ENCODE measurements at places on chromosomes 13 and 19.

- DNase-seq = no peak
These were observed 185.2 kb upstream of the IRS2 start for GRCh38 chr13:109971456-109972090.

GRCh38 chr13:113756441-113757097 is 2.5 kb upstream of the TMEM255B start:
- DNase-seq = no peak

- DNase-seq = no peak
These were observed 1697.7 kb downstream of the EFNB2 start for GRCh38 chr13:104837756-104838155.

- no peak for DNase-seq
These were observed 21.6 kb upstream of the BRD4 start for GRCh38 chr19:15353908-15354307.

DNA sequence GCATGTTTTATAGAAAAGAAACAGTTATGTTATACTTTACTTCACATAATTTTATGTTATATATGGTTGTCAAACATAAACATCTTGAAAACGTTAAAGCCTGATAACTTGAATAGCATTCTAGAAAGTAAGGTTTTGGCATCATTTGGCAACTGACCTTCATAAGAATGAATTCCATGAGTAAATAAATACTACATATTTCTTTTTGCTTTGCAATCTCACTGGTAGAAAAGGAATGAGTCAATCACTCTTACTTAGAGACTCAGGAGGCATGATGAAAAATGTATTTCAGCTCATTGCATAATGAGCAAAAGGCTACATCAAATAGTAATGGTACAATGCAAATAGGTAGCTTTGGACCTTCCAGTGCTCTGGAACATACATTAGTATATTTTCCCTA is 1381.9 kb downstream of the EFNB2 start:
- DNase-seq = no peak

- no peak for DNase-seq
These were observed 550.8 kb upstream of the SLITRK1 start for GRCh38 chr13:84433024-84433423.

- no peak for DNase-seq
These were observed 52.0 kb upstream of the ARGLU1 start for GRCh38 chr13:106619688-106620555.

GRCh38 chr19:1237754-1238368 is at the start of gene CBARP:
Gene CBARP (minus strand): TSS chr19:1238005. CDS start chr19:1236100, 1,905 bp downstream.
- no peak for DNase-seq

DNA sequence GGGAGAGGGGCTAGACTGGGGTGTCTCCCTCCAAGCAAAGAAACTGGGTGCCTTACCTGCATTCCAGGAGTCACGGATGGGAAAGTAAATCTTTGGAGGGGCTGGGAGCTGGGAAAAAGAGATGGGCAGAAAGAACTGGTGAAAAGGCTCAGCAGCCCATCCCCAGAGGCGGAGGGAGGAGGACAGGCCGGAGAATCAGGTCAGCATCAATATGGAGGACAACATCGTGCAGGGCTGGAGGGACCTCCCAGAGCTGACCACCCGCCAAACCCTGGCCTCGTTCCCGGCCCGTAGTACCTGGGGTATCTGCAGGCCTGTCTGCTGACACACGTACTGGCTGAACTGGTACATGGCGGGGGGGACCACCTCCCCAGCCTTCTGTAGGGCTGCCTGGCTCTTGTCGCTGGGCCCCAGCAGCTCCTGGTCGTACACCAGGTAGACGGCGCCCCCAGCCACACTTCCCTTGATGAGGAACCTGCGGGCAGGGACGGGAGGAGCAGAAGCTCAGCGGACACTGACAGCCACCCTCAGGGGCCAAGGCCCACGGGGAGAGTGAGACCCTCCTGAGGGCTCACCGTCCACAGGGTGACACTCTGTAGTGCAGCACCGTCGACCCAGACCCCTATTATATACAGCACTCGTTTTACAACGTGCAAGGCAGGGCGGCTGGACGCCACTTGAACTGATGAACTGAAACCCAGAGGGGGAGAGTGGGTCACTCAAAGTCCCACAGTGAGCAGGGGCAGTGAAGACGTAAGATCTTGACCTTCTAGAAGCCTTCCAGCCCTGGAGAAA is 830 bp downstream of the MICOS13 start:
- no peak for DNase-seq

- no peak for DNase-seq
These were observed 57.2 kb upstream of the KLF12 start for GRCh38 chr13:74191410-74191809.

GRCh38 chr13:59398127-59398526 is 765.6 kb downstream of the DIAPH3 start:
- no peak for DNase-seq

DNA sequence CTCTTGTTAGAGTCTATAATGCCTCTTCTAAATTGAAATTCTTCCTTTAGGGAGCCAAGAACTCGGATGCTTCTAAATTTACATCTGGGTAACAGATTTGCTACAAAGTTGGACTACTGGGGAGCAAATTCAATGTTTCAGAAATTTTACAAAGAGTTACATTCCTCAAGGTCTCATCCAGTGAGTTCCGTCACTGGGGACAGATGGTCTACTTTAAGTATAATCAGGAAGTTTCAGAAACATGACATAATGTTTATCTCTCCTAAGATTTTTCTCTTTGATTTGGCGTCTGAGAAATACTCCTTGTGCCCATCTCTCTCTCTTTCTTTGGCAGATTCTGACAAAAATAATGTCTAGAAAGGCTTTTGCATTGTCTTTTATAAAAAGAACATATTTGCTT is 81.5 kb upstream of the MBNL2 start:
- no peak for DNase-seq

DNA sequence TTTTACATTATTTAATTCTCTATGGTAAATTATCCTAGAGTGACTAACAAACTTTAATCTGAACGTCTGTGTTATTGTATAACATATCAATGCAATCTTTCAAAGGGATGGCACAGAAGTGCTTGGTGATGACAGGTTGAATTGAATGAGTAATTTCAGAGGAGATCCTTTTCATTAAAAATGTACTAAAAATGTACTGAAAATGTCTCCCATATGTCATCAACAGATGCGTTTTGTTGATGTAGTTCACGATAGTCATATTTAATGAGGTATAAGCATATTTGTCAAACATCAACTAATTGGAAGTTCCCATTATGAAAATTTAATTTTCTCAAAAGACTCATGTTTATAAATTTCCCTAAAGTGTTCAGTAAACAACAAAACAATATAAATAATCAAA is 1434.7 kb upstream of the PCDH20 start:
- DNase-seq = no peak

DNA sequence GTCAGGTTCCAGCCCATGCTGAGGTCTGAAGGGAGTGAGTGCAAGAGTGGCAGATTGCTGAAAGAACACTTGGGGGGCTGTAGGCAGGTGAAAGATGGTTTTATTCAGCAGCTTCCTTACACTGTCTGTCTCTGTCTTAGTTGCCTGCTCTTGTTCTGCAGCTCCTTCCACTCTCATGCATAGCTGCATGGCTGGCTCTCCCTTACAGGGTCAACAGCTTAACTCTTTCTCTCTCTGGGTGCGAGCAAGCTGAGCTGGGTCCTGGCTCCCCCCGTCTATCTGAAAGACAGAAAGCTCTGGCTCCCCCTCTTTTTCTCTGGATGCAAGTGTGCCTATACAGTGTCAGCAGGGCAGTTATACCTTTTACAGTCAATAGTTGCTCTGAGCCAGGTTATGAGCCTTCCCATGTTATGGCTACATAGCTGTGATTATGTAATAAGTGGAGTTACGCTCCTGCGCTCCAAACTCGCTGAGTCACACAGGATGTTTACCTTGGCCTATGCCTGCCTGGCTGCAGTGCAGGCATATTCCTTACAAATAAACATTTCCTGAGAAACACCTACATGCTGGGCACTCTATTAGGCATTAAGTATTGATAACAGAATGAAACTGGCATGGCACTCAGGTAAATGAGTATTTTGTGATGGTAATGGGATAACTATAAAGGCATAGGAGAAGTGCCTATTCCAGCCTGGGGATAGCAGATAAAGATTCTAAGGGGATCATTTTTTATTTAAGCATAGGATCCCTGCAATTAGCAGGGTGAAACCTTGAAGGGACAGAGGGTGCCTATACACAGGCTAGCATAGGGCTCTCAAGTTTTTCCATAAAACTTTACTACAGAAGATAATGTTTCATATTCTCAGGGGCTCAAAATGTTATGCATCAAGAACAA is 826.9 kb upstream of the PCDH9 start:
- DNase-seq = no peak

DNA sequence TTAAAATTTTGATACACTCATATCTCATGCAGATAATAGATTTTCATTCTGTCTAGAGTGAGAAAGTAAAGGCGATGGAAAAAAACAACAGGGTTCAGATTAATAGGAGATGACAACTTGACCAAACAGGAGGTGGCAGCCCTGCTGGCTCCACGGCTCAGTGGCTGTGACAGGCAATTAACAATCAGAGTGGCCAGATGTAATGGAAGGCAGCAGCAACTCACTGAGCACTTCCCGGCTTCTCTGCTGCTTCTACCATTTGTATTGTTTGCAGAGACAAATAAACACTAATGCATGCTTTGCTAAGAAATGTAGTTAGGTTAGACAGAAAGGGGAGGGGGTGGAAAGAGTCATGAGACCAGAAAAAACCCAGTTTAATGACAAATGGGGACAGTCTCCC is 473.0 kb upstream of the SLC10A2 start:
- no peak for DNase-seq

DNA sequence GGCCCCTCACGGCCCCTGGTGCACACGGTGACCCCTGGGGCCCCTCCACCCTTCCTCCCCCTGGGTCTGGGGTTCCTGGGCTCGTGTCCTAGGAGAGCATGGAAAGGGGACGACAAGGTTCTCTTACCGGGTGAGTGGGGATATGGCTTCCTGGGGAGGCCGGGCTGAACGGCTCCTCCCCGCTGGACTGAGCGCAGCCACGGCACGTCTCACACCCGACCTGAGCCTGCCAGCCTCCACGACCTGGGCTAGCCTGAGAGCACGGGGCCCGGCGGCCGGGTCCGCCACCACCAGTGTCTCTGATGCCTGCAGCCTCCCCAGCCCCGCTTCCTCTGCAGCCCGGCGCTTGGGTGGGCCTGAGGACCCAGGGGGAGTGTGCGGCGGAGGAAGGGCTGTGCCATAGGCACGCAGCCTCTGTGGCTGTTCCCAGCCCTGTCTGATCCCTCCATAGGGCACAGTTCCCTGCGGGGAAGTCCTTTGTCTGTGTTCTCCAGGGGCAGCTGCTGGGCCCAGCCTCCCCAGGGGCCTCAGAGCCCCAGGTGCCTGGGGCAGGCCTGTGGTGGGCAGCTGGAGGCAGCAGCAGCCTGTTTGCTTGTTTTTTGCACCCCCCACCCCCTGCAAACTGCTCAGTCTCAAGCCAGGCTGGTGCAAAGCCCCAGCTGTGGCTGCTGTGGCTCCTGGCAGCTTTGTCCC is 15.0 kb downstream of the PLIN4 start:
- no peak for DNase-seq
